ENCODE measurements at places on chromosomes 5 and 9.
A peak's percentile ranks its signal among the peaks of the same experiment; 100 is the strongest.

DNA sequence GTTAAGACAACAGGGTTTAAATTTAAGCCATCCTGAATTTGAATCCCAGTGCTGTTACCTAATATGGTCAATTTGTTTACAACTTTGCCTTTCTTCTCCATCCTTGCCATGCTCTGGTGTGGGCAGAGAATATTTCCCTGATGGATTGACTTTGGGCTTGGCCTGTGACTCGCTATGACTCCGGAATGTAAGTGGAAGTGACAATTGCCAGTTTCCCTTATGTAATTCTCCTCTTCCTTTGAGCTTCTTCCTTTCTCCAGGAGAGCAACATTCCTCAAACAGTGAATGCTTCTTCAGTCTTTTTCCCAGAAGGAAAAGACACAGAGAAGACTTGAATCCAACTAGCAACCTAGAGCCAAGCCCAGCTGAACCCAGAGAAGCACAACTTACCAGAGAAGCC, 159.1 kb downstream of the LURAP1L start:
- no peak for DNase-seq

DNA sequence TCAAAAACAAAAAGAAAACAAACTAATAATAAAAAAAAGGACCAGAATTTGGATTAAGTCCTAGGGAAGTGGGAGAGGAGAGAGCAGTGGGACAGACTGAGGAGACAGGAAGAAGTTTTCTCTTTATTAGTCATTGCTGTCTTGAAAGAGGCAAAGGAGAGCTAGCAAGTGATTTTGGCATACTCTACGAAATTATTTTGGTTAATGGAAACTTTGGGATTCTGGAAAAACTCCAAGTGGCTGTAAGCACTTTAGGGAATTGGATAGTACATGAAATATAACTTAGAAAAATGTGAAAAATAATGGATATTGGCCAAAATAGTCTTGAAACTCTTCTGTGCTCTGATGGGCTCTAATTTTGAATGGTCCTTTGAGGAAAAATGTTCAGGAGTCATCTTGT, 1641.8 kb upstream of the WWC1 start:
- DNase-seq = no peak

- no peak for DNase-seq
Observed at GRCh38 chr5:6490246-6490645, 41.6 kb downstream of the UBE2QL1 start.

DNA sequence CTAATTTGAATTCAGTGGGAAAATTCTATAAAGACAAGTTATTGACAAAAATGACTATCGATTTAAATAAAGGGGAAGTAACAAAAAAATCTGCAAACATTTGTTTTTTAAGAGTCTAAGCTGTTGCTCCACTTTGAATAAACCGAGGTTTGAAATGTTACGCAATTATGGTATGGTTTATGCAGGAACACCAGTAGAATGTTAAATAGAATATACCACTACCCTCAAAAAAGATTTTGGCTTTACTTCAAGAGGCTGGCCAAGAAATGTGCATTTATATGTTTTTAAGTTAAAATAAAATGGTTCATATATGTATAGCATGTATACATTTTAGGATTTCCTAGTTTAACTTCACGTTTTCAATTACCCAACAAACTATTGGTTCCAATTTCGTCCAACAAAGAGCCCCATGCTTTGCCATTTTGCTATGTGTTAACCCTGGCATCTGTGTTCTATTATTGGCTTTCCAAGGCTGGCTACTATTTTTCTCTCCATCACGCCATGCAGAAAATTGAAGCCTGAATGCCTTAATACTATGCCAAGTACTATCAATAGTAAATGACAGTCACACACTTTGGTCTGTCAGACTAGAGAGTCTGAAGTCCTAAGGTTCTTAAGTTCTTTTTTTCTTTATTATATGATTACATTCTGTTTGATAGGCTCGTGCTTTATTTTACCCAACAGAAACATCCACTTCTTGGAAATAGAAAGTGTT, 171.2 kb downstream of the BRINP1 start:
- no peak for DNase-seq

- no peak for DNase-seq
Observed at GRCh38 chr9:75039801-75040200, 11.7 kb upstream of the CARNMT1 start.

DNA sequence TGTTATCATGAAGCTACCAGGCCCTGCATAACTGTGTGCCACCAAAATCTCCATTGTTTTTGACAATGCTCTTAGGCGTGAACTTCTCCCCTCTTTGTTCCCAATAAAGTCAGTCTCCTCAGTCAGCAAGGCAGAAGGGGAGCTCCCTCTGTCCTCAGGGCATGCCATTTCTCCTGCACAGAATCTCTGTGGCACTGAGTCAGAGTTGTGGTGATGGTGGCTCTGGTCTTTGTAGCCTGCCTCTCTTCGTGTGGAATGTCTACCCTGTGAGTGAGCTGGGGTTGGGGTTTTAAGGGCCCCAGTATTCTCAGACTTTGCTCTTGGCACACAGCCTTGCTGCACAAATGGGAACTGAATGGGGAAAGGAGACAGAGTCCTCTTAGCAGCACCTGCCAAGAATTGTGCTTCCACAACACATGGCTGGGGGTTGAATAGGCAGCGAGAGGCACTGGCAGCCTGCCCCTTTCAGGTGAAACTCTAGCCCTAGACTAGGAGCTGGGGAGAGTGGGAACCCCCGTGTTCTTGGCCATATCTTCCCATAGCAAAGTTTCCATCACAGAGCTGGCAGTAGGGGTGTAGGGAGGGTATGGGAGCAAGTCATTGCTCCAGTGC, 146.6 kb downstream of the SH3GL2 start:
- no peak for DNase-seq

DNA sequence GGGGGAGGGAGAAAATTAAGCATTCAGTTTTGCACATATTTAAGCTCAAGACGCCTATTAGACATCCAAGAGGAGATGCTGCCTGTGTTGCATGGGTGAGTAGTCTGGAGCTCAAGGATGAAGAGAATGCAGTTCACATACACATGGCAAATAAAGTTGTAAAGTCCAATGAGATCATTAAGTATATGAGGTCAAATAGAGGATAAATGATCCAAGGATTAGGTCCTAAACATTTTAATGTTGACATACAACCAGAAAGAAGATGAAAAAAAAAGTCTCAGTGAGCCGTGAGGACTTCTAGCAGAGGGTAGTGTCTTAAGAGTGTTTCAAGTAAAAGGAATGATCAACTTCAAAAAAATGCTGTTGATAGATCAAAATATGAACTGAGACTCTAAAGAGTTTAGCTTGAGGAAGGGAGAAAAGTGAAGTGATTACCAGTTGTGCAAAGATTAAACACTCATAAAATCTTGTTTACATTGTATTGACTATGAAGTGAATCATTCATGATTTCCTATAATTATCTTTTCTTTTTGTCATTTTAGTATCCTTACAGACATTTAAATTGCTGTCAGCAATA, 251.8 kb downstream of the ZNF608 start:
- DNase-seq = no peak

DNA sequence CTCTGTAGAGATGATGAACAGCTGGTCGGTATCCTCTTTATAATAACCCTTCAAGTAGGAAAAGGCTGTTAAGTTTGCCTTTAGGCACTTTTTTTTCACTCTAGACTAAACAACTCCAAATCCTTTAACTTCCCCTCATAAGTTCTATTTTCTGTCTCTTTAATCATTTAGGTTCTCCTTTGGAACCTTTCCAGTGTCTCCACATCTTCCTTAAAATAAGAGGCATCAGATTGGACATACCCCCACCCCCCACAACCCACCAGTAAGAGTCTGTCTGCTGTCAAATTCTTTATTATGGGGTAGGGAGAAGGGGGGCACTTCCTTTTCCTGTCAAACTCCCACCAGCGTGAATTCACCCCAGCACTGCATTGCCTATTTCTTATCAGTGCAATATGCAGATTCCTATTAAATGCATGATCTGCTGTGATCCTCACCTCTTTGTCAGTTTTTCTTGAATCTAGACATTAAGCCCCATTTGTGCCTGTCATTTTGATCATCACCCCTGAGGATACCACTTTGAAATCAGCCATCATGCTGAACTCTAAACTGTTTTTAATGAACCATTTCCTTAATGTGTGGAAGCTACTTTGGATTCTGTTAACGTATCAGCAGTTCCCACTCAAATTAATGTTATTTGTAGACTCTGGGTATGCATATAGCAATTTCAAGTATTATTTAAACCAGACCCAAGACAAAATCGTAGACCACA, 212.2 kb downstream of the PDZD2 start:
- no peak for DNase-seq

- DNase-seq = no peak
Observed at GRCh38 chr5:152282331-152282730, 122.7 kb downstream of the NMUR2 start.

DNA sequence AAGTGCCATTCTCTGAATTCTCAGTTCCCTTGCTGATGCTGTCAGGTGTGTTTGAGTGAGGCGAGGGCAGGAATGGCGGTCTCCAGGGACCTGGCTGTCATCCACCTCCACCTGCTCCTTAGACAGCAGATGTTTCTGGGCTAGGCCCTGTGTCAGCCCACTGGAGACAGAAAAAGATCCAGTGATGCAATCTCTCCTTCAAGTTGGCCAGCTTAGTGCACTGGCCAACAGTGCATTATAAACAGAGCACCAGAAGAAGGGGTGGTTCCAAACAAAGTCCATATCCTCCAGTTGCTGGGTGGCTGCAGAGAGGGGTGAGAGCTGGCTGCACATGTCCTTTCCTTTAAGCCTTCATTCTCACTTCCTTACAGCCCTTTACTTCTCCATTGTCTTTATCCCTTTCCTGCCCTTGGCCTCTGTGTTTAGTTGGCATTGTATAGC, 26.5 kb downstream of the NANS start:
- no peak for DNase-seq

GRCh38 chr5:82925061-82925411, 152.2 kb downstream of the TMEM167A start:
- DNase-seq = no peak

GRCh38 chr5:94081088-94081487, 339.7 kb upstream of the POU5F2 start:
- DNase-seq = no peak

DNA sequence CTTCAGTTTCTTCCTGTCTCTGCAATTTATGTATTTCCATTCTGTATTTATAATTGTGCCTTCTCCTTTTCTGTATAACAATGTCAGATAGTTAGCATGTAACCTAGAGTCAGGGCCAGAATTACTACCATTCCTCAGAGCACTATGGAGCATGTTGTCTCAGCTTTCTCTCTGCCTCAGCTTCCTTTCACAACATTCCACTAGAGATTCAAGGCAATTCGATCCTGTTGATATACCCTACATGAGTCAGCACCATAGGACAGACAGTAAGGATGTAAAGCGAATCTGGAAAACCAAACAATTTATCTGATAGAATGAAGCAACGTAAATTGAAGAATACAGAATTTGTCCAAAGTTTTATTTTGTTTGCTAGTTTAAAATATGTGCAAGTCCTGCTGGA, 728.3 kb upstream of the SEMA6A start:
- DNase-seq = no peak

- DNase-seq = no peak
Observed at GRCh38 chr5:96629774-96630173, 32.4 kb upstream of the CAST start.

DNA sequence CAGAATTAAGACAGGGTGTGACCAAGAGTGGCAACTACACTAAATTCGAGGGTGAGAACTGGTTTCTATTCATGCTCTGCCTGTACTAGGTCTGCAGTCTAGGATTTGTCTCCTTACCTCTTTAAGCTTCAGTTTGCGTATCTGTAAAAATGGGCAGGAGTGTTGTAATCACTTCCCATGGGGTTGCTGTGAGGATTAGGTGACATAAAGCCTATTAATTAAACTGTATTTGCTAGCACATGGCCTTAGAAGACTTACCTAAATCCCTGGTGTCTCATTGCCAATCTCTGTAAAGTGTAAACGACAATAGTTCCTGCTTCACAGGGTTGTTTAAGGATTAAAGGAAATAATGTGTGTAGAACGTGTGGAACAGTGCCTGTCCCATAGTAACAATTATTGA, 193.6 kb downstream of the DRD1 start:
- no peak for DNase-seq

DNA sequence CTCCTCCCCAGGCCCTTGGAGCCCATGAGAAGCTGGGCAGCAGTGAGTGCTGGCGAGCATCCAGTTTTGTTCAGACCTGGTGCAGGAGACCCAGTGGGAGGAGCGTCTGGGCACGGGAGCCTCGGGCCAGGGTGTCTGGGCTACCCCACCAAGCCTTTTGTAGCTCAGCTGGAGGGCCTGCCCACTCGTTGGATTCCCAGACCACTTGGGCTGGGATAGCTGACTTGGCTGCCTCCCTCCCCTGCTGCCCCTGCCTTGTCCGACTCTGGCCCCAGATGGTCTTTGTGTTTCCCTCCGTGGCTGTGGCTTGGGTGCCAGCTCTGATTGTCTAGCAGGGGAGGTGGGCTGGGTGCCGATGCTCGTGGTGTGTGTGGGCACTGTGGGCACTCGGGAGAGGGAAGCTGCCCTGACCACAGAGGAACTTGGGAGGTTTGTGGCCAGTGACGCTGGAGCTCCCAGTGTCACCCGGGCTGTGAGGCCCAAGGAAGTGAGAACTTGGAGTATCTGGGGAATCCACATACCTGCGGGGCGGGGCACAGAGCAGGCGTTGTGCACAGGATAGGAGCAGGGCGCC, 47.3 kb downstream of the WNK2 start:
- peak; percentile 11 for DNase-seq

- DNase-seq = no peak
Observed at GRCh38 chr9:73050887-73051550, 98.2 kb upstream of the ALDH1A1 start.

DNA sequence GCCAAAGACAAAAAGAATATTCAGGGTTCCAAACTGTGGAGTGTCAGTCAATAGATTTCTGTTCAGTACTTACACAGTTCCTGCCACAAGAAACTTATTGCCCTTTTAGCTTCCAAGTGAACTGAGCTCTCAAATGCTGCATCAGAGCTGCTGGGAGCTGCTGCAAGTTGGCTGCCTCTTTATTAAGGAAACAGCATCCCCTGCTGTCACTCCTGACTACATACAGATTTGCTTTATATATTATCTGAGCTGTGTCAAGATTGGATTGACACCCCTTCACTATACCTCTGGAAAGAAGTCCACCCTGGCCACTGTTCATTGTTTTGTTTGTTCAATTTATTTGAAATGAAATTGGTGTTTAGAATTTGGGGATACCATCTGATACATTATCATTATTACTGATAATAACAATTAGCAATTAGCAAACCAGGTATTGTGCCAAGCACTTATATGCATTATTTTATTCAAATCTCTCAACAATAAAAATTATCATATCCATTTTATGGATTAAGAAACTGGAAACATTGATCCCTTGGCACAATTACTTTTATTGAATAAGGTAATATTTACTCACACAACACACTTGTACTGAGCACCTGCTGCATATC, 16.4 kb upstream of the C5orf58 start:
- DNase-seq = peak; percentile 77

- DNase-seq = no peak
Observed at GRCh38 chr5:36452424-36453006, 150.8 kb upstream of the RANBP3L start.
